H4 (cell line): ENCODE measurements at places on chromosomes 16 and 17.

GRCh38 chr16:75320435-75320834 lies 69.0 kb upstream of the BCAR1 start:
- DNase-seq = no peak

- DNase-seq = no peak
Measured at GRCh38 chr16:60151987-60152386, 1417.9 kb upstream of the GOT2 start.

DNA sequence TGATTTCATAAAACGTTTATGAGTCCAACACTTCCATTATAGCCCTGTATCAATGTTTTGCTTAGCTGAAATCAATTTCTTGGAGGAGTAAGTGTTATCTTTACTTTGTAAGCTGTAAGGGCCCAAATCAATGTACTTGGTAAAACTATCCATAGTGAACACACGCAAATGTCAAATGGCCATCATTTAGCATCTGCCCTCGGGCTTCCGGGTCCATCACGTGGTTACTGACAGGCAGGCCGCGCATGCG lies 687 bp upstream of the NARF start:
- DNase-seq = no peak

DNA sequence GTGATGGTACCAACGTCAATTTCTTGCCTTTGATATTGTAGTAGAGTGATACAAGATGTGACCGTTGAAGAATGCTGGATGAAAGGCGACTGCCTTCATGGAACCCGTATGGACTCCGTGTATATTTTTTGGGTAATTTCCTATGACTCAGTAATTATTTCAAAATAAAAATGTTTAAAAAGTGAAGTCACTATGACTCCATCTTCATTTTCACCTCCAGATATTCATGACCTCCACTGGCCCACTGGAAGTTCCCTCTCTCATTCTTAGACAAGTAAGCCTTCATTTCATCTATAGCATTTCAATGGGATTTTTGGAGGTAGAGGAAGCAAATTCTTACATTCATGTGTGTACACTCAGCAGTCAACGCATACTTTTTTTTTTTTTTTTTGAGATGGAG lies 111.8 kb upstream of the NUDT7 start:
- no peak for DNase-seq

DNA sequence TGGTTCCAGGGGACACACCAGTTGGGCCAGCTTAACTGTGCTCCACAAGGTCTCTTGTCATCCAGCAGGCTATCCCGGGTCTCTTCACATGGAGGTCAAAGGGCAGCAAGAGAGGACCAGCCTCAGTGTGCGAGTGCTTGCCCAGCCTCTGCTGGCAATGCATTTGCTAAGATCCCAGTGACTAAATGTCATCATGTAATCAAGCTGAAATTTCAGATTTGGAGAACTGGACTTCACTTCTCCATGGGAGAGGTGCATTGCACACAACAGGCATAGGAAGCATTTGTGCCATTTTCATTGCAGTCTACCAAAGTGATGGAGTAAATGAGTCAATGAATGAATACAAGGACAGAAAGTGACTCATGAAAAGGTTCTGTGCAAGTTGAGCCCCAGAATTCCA lies 51.2 kb upstream of the KDM8 start:
- DNase-seq = no peak
